Stimulated activated CD8-positive, alpha-beta memory T cell treated with anti-CD3 and anti-CD28 coated beads, Interleukin-15, amount 100 ng/mL, for 4 hours (primary cell): ENCODE measurements at places on chromosomes 4 and X.

DNA sequence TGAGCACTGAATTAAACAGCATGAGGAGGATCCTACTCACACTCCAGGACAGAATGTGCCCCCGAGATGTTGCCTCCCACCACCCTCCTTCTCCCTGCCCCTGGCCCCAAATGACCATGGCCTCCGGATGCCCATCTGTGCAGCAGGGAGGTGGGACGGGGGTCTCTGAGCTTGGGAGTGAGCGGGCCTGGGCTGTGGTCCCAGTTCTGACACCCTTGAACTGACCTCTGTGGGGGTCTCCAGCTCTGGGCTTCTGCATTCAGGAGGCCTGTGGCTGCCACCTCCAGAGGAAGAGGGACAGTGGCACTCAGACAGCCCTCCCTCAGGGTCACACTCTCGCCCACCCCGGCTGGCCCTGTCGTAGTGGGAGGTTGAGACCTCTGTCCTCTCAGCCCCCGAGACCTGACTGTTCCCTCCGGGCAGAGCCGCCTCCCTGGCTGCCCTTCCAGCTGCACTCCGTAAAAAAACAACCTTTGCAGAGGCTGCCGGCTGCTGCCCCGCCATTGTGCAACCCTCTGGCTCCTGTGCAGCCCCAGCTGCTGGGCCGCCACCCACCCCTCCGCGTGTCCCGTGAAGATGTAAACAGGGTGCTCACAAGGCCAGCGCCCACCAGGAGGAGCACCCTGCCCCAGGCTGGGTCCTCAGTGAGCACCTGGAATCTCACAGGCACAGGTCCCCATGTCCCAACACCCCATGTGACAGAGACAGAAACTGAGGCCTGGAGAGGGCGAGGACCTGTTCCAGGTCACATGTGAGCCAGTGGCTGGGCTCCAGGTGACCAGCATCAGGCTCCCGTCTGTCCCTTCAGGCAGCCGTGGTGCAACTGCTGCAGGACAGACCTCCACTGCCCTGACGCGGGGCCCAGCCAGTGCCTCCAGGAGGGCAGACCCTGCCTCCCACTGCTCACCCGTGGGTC lies 39.6 kb downstream of the HTRA3 start:
- no peak for DNase-seq

GRCh38 chr4:16292585-16292984 lies 66.3 kb upstream of the TAPT1 start:
- DNase-seq = no peak

- no peak for DNase-seq
These were observed 294.2 kb downstream of the GRIA2 start for GRCh38 chr4:157514711-157515110.

DNA sequence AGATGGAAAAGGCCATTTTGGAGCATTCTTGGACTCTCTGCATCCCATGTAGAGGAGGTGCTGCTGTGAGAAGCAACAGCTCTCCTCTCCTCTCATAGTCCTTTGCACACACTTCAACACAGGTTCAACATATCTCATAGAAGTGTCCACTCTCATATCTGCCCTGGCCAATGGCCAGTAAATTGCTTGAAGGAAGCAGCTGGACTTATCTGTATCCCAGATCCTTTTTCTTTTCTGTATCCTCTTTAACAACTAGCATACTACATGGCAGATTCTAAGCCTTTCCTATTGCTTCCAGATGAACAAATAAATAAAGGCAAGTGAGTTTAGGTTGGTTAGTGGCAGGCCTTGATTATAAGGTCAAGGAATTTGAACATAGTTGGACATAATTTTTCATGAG lies 122.0 kb downstream of the HS6ST2 start:
- DNase-seq = no peak

- DNase-seq = no peak
These were observed 5.5 kb upstream of the XAGE2 start for GRCh38 chrX:52363247-52363883.

GRCh38 chrX:19225909-19226308 lies 103.6 kb upstream of the ADGRG2 start:
- DNase-seq = no peak

DNA sequence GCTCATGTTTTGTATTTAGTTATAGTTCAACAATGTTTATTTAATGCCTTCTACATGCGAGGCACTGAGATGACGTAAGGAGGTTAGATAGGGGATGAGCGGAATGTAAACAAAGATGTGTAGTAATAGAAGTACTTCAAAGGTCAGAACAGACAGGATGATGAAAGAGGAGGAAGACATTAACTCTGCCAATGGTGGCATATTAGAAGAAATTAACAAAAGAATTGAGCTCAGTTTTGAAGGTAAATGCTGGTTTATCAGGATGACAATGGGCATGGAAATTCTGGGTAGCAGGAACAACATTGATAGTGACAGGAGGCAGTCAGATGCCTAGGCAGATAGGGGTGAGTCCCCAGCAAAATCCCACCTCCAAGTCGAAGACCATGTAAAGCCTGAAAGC lies 62.3 kb upstream of the PGRMC2 start:
- no peak for DNase-seq

DNA sequence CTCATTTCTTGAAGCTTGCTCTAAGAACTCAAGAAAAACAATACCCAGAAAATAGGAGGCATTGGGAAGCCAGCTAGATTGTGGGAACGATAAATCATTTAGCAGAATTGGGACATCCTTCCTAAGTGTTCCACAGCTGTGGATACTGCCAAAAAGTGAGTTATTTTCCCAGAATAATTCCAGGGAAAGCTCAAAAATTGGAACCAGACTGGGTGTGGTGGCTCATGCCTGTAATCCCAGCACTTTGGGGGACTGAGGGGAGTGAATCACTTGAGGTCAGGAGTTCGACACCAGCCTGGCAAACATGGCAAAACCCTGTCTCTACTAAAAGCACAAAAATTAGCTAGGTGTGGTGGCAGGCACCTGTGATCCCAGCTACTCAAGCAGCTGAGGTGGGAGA lies 68.2 kb upstream of the GK2 start:
- no peak for DNase-seq

DNA sequence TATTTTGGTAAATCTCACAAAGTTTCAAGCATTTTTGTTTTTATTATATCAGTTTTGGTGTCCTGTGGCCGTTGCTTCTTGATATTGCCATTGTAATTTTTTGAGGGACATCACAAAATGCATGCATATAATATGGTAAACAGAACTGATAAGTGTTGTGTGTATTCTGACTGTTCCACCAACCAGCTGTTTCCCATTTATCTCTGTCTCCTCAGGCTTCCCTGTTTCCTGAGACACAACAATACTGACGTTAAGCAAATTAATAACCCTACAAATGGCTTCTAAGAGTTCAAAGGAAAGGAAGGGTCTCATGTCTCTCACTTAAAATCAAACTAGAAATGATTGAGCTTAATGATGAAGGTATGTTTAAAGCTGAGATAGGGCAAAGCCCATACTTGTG lies 40.0 kb downstream of the UGT2B10 start:
- DNase-seq = no peak

GRCh38 chr4:138897811-138898226 lies 117.8 kb upstream of the NOCT start:
- DNase-seq = no peak

- no peak for DNase-seq
These were observed 48.5 kb downstream of the MAGEC2 start for GRCh38 chrX:142156567-142156966.

DNA sequence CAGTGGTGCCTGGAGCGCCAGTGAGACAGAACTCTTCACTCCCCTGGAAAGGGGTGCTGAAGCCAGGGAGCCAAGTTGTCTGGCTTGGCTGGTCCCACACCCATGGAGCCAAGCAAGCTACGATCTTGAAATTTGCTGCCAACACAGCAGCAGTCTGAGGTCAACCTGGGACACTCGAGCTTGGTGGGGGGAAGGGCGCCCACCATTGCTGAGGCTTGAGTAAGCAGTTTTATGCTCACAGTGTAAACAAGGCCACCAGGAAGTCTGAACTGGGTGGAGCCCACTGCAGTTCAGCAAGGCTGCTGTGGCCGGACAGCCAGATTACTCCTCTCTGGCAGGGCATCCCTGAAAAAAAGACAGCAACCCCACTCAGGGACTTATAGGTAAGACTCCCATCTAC lies 149.5 kb downstream of the EDA2R start:
- no peak for DNase-seq

- no peak for DNase-seq
These were observed 1248.8 kb downstream of the ADGRL3 start for GRCh38 chr4:62448911-62449310.
